CD4-positive, alpha-beta T cell treated with Interleukin-6 for 4 hours (primary cell): ENCODE measurements at places on chromosomes 4 and X.

DNA sequence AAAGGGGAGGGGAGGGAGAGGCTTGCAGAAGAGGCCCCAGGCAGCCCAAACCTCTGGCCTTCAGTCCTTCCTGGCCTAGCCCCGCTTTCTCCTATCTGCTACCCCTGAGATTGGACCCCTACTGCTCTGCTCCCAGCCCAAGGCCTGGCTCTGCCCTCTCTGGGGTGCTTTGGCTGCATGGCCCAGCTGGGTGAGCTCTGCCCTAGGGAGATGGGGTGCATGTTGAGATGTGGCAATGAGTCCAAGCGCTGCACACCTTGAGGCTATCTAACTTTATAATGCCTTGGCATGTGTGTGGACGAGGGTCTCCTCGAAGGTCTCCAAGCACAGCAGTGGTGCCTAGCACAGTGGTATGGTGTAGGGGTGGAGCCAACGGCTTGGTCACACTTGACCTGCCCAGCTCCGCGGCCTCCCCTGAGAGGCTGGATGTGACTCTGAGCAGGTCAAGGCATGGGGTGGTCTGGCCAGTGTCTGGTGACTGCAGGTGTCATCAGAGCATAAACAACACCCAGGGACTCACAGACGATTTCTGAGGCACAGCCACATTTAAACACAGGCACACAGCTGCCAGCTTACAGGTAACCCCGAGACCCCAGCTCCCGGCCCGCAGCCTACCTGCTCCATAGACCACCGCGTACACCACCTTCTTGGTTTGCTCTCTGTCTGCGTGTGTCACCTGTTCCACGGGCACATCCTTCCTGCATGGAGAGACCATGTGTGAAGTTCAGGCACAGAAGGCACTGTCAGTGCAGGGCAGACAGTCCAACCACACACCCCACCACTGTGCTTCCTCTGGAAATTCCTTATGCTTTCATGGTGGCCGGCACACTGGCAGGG, 36.3 kb downstream of the NAT8L start:
- no peak for DNase-seq

DNA sequence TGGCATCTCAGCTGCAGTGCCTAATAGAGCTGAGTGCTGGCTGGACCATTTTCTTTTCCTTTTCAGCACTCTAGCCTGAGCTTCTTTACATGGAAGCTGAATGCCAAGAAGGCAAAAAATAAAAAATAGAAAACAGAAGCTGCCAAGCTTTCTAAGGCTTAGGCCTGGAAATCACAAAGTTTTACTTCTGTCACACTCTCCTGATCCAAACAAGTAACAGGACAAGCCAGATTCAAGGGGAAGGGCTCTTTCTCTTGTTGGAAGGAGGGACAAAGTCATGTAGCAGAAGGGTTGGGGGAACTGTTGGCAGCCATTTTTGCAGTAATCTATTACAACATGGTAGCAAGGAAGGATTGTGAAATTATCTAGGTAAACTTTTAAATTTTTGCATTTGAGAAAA, 131.8 kb downstream of the MSL3 start:
- no peak for DNase-seq

GRCh38 chr4:157772907-157773306, 399.9 kb downstream of the GASK1B start:
- no peak for DNase-seq

DNA sequence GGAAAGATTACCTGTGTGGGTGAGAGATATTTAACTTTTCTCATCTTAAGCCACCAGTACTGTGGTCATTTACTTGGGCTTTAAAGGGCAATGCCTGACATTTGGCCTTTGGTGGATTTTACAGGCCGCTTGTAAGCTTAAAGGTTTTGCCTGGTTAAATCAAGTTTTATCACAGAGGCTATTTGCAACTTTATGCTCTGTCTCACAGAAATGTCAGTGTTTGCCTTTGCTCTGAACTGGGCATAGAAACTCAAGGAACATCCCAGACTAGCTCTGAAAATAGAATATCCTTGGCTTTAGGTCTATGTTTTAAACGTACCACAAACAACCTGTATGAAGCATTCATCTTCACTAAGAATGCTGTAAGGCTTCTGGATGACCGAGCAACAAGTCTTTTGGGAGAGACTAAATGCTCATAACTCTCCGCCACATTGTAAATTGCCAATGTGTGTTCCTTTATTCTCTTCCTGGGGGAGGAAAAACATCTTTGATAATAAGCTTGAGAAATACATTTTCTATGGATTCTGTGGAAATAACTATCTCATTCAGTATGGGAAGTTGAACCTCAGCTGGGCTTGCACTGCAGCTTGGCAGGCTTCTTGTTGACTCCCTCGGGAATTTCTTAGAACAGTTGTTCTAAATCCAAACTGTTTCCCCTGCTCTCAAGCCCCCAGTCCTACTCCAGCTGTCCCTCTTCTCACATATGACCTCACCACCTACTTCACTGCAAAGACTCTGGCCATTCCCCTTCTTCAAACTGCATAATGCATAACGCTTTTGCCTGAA, 105.8 kb upstream of the WDR44 start:
- DNase-seq, result no peak

DNA sequence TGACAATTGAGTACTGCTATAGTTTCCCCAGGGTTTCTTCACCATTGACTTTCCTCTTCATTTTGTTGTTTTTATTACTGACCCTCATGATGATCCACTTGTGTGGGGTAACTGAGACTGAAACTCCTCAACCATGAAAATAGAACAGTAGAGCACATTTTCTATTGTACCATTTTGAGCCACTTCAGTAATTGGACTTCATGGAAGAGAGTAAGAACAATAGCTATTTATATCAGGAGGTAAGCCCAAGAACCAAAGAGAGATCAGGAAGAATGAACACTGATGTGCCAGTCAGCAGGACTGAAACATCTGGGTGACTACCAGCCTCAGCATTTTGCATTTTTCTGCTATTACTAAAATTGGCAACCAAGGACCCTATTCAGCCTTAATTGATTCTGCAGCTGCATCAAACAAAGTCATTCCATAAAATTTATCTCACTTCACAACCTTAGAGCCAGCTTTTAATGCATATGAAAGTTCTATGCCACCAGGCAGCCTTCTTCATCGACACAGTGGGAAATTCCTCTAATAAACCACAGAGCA, 151.4 kb downstream of the BANK1 start:
- DNase-seq, result no peak

- no peak for DNase-seq
Measured at GRCh38 chr4:153122855-153123254, 81.4 kb upstream of the TRIM2 start.

- DNase-seq, result no peak
Measured at GRCh38 chrX:25015486-25016360, at the start of gene ARX. ARX (minus strand) TSS chrX:25015965; CDS start chrX:25015737, 228 bp downstream.

DNA sequence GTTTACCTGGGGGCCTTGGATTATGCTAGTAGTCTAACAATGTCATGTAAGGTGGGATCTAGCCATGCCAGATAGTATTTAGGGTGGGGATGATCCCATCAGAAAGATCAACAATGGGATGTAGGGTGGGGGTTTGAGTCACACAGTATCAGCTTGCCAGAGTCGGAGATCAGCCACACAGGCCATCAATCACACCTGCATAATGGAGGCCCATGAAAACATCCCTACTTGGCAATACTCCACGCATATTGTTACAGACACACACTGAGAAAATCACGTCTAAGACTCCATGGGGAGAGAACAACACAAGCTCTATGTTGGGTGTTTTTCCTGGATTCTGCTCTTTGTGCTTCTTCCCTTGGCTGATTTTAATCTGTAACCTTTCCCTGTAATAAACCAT, 49.5 kb upstream of the SLC25A4 start:
- DNase-seq, result no peak
